ENCODE measurements at places on chromosomes 3 and 15.

DNA sequence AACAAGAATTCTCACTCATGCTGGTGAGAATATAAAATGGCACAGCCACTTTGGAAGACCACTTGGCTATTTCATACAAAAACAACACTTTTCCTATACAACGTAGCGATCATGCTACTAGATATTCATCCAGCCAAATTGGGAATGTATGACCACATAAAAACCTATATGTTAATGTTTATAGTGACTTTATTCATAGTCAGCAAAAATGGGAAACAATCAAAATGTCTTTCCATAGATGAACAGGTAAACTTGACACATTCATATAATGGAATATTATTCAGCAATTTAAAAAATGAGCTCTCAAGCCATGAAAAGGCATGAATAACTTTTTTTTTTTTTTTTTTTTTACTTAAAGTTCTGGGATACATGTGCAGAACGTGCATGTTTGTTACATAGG lies 445.2 kb downstream of the ZBBX start:
- no peak for DNase-seq

DNA sequence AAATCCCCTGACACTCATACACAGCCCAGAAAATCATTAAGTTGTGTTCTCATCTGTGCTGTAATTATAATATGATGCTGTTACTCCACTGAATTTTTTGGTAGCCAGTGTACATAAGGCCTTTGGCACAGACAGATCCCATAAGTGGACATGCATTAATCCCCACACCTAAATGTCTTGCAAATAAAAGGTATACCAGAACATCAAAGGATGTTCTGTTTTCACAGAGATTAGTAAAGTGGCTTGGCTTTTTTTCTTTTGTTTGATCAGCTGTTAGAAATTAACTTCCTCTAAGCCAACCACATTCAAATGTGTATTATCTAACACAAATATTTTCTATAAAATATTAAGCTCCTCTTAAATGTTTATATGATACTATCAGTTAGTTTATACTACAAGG lies 2.7 kb downstream of the SST start:
- no peak for DNase-seq

GRCh38 chr3:189927975-189928895 lies 192.5 kb downstream of the P3H2 start:
- DNase-seq: no peak

DNA sequence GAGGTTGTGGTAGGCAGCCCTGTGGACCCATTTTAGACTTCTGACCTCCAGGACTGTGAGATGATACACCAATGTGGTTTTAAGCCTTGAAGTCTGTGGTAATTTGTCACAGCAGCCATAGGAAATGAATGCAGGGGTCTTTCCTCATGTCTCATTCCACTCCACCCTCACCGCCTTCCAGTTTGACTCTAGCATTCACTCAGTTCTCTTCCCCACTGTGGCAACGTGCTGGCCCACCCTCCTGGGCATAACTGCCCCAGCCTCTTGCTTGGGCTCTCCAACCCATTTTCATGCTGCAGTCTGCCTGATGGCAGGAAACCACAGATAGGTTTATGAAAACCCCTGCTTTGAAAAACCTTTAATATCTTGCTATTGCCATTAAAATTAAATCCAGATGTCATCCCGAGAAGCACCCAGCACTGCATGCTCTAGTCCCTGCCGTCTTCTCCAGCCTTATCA lies 7.3 kb upstream of the TRNT1 start:
- no peak for DNase-seq

DNA sequence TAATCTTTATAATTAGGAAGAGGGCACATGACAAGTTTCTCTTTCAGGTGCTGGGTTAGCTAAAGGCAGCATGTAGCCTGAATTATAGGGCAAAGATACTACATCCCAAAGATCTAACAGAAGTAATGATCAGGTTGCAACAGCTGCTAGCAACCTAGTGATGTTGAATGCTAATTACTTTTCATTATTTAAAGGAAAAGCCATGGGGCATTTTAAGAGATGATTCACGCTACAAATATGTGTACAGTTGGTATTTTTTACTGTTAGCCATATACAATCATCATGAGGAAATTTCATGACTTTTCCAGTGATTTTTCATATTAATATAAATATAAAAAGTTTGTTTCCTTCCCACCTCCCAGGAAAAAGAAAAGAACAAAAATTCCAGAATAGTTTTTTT lies 43.0 kb downstream of the NEK10 start:
- DNase-seq: no peak

Measured in activated T-helper 2 cell treated with anti-CD3 and anti-CD28 coated beads, Interferon-gamma antibody, Interleukin-2, Interleukin-4, amounts not matched to agents 10 μg/mL and 5 μg/mL and 100 μg/mL, durations not matched to agents 14 hours and 24 hours and 36 hours (primary cell).